WTC11 (cell line): ENCODE measurements at places on chromosomes 4 and X.

GRCh38 chrX:41452565-41453356 lies 5.6 kb downstream of the NYX start:
- DNase-seq = no peak

- peak; percentile 11 for DNase-seq
These were observed 138.3 kb downstream of the PDE5A start for GRCh38 chr4:119490335-119490734.

- no peak for DNase-seq
These were observed 443.0 kb downstream of the PCDH10 start for GRCh38 chr4:133592106-133592505.

GRCh38 chr4:68021185-68021584 lies 57.9 kb upstream of the TMPRSS11A start:
- no peak for DNase-seq

DNA sequence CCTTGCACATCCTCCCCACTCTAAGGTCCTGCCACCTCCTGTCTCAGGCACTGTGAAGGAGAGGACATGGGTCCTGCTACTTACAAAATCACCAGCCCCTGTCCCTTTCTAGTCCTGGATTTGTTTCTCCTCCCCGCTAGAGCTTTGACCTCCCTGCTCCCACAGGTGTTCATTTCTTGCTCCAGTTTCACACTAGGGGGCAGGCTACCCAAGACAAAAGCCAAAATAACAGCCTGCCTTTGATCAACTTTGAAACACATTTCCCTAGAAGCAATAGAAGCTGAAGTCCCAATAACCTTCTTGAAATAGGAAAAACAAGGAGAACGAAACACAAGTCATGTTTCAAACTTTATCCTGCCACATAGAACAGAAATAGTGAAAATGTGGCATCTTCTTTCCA lies 164.4 kb downstream of the QDPR start:
- peak; percentile 57 for DNase-seq

DNA sequence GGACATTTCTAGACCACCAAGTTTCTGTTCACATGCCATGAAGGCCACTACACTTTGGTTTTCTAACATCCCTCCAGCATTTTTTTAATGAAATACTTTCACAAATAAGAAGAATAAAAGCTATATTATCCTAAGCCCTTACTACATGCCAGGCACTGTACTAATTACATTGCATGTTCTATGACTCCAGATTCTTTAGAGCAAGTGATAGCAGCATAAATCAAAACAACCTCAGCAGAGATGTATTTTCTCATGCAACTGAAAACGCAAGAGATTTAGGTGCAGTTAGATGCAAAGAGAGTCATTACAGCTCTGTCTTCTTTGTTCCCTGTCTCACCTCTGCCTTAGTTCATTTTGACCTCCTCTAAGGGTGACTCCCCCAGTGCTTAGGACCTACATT lies 230.0 kb downstream of the LDB2 start:
- DNase-seq = no peak

- DNase-seq = no peak
These were observed 9.1 kb upstream of the PHOX2B start for GRCh38 chr4:41757521-41758156.

- DNase-seq = peak; percentile 45
These were observed 7.4 kb upstream of the TNIP2 start for GRCh38 chr4:2763511-2763967.

DNA sequence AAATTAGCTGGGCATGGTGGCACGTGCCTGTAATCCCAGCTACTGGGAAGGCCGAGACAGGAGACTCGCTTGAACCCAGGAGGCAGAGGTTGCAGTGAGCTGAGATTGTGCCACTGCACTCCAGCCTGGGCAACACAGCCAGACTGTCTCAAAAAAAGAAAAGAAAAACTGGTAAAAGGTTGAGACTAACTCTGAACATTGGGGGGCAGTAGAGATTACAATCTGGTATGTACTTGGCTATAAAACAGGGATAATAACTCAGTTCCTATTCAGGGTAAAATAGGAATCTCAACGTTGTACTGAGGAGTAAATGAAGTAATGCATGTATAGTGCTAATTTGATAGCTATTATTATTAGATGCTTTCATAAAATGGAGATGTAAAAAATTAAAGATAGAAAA lies 12.5 kb upstream of the KLF8 start:
- no peak for DNase-seq

DNA sequence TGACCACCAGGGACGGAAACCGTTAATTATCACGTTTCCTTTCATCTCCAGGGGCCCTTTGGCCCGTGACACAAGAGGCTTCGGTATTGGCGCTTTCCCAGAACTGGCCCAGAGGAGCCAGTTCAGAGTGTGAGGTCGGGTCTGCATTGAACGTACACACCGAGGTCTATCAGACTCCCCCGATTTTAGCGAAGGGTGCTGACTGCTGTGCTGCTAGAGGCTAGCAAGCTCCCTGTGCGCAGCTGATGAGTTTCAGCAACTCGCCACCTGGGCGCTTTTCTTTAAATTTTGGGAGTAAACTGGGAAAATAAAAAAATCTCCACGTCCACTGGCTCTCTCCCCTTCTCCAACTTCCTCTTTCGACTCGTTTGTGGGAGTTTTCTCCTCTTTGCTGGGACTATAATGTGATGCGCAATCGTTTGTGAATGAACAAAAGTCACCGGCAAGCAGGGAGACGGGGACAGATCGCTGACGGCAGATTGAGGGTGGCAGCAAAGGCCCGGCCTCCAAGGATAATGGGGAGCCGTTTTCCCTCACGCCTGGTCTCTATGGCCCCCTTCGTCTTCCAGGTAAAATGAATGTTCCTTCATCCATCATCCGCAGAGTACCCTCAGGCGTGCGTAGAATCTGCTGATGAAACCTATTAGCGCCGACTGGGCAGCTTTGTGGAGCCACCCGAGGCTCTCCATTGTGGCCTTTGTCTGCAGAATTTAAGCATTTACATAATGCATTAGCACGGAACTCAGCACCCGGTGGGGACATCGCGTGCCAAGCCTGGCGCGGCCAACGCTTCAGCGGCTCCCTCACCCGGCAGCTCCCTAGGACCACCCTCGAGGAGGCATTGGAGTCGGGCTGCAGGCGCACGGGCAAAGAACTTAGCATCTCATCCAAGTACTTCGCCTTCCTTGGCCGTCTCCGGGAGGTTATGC lies 1.6 kb upstream of the LRAT start:
- DNase-seq = peak; percentile 76

GRCh38 chr4:53060278-53060677 lies 198.2 kb downstream of the RASL11B start:
- DNase-seq = no peak

DNA sequence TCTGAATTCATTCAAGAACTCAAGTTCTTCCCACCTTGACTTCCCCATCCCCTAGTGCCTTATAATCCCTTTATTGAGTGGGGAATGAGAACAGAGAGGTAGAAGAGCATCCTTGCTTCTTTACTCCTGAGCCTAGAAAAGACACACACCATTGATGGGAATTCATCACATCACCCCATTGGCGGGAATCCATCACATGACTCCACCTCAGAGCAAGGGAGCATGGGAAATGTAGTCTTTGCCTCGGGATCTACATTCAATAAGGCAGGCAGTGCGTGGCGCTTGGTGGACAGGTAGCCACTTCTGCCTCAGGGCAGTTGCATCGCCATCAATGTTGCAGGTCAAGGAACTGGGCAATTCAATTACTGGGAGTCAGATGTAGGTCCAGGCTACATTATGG lies 50.7 kb downstream of the MXRA5 start:
- DNase-seq = peak; percentile 29

DNA sequence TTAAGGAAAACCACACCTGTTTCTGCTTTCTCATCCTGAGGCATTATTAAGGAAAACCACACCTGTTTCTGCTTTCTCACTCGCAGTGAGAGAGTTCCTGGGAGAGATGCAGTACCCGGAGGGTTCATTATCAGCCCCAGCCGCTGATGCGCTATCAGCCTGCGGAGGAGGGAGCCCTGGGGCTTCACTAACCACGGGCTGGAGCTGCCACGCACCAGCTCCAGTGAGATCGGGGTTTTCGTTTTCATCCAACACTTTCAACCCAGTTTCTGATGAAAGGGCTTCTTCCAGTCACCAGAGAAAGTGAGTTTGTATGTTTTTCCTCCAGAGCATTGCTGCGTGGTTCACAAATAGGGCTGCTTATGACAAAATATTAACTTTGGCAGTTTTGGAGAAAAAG lies 93.2 kb upstream of the PRKX start:
- no peak for DNase-seq

- peak; percentile 66 for DNase-seq
These were observed 5.0 kb downstream of the SHOX start for GRCh38 chrX:635428-636090.

- DNase-seq = no peak
These were observed 691 bp upstream of the EREG start for GRCh38 chr4:74364256-74364651.

DNA sequence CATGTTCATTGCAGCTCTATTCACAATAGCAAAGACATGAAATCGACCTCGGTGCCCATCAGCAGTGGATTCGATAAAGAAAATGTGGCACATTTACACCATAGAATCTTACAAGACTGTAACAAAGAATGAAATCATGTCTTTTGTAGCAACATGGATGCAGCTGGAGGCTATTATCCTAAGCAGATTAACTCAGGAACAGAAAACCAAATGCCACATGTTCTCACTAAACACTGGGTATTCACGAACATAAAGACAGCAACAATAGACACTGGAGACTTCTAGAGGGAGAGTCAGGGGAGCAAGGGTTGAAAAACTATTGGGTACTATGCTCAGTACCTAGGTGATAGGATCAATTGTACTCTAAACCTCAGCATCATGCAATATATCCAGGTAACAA lies 180.5 kb downstream of the PPP1R2C start:
- DNase-seq = no peak

DNA sequence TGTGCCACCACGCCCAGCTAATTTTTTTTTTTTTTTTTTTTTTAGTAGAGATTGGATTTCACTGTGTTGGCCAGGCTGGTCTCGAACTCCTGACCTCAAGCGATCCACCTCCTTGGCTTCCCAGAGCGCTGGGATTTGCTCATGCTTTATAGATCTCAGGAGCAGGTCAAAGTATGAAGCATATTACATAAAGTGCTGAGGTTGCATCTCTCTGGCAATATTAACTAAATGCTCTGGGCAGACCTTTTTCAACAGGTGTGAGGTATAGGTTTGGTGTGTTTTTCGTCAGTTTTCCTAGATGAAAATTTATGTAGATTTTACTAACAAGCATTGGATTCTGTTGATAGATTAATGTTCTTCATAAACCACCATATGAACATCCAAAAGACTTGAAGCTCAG lies 19.3 kb upstream of the GCNA start:
- DNase-seq = no peak

- no peak for DNase-seq
These were observed 5.4 kb upstream of the SORBS2 start for GRCh38 chr4:185817403-185817818.

DNA sequence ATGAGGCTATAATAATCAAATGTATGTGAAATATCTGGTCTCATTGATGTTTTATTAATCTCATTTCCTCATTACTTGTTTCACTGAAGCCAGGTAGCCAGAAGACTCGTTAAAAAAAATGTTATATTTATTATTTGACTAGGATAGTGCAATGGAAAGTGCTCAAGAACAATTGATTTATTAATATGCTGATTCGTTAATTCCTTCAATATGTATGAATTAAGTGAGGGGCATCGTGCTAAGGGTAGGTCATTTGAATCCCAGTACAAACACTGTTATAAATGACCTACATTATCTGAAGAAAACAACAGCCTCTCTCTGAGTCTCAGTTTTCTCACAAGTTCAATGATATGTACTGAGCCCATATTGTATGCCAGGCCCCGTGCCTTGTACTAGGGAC lies 214.2 kb upstream of the GPRIN3 start:
- no peak for DNase-seq

DNA sequence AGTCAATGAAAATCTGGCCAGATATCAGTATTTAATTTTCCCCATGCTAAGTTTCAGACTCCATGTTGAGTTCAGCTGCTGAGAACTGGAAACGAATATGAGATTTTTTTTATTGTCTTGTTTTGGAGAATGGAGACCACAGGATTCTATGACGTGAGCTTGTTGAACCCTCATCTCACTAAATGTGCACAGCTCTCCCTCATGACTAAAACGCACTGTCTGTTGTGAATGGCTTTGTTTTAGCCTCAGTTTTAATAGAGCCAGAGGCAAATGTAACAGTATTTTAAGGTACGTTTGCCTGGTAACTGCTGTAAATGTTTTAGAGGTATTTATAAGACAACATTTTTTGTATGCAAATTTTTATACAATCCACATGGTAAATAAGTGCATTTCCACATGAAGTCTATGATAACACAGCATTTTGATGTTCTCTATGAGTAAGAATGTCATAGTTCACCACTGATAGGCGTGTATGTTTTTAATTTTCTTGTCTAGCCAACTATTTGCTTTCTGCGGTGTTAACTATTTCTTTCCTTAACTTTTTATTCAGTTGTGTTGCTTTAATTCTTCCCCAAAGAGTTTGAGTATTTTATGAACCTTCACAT lies 1159.3 kb upstream of the TENM3 start:
- DNase-seq = no peak

- no peak for DNase-seq
These were observed 146.7 kb downstream of the COL25A1 start for GRCh38 chr4:109155682-109156283.

DNA sequence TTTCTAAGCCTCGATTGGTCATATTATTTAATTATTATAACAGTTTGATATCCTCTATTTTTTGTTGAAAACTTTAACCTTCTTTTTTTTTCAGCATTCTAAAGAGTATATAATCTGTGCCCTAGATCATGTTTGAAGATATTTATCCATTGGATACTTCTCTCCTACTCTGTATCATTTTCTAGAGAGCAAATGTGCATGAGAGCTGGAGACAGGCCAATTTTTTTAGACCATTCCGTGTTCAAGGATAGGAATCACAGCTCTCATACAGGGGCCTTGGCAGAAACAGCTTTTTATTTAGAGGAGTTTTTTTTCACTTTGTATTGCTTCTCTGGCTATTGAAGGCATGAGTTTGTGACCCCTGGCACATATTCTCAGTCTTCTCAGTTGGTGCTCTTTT lies 57.7 kb upstream of the TBC1D14 start:
- DNase-seq = no peak

DNA sequence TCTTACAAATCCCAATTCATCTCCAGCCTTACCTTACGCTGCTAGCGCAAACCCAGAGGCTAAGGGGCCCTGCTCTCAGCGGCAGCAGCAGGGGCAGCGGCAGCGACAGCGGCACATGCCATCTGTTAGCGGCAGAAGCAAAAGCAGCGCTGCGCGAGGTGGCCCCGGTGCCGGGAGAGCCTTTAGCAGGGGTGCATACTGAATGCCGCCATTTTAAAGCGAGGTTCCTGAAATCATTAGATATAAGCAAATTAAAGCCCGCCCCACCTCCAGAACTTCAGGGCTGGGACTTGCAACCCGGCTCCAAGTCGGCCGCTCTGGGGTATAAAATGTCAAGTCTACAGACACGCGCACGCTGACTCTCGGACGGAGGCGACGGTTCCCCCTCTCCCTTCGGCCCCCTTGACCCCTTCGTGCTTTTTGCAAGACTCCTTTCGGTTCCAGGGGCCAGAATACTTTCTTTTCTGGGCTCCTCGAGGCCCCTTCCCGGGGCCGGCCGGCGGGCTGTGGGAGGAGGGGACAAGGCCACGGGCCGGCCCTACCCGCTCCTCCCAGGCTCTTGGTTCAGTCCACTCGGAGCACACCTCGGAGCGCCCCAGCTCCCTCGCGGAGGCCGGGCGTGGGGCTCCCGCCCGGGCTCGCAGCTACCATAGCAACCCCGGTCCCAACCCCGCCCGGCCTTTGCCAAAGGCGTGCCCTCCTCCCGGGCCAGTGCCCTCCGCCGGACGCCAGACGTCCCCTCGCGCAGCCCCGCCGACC lies at the start of gene MBNL3:
MBNL3 (minus strand) TSS at position 220 of the 759 bp plus-strand sequence. CDS start 49,427 bp downstream, outside the sequence.
- peak; percentile 52 for DNase-seq
